ENCODE measurements at places on chromosomes 13 and 19.

- no peak for DNase-seq
Observed at GRCh38 chr19:8831373-8831772, 731 bp downstream of the ZNF558 start.

- no peak for DNase-seq
Observed at GRCh38 chr13:73225990-73226389, 167.2 kb downstream of the KLF5 start.

- no peak for DNase-seq
Observed at GRCh38 chr19:18731562-18732008, 48.1 kb downstream of the CRTC1 start.

DNA sequence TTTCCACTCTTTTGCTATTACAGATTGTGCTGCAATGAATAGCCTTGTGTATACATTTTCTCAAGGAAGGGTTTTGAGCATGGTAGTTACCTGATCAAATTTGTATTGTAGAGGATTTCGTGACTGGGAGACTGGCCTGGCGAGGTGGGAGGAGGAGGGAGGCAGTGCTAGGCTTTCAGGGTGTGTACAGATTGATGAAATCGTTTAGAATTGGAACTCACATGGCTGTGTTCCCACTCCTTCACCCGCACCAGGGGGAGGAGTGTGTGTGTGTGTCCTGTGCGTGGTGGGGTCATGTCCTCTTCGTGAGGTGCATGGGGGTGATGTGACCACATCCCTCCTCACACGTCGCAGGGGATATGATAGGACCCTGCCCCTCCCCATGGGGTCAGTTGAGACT is 8.3 kb downstream of the PGLYRP1 start:
- DNase-seq: no peak
